ENCODE measurements at places on chromosomes 4 and X. TPM values are rescaled to one million over a fixed set of nuclear protein-coding genes. Genes with fewer than 3 reads are reported as not detected.

The MAGEB5 gene
- not detected for total RNA-seq

DNA sequence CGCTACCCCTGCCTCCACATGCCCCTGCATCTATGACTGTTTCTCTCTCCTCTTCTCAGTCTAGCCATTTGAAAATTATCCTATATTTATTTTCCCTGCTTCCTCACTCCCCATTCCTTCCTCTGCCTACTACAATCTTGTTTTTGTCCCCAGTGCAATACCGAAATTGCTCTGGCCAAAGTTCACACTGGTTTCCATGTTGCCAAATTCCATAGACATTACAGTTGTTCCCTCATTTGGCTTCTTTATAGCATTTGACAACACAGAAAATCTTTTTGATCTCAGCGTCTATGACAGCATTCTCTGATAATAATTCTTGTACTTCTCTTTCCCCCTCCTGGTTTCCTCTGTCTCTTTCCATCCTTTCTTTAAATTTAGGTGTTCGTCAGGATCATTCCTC, 99.4 kb downstream of the GPR82 start:
- no peak for DNase-seq

DNA sequence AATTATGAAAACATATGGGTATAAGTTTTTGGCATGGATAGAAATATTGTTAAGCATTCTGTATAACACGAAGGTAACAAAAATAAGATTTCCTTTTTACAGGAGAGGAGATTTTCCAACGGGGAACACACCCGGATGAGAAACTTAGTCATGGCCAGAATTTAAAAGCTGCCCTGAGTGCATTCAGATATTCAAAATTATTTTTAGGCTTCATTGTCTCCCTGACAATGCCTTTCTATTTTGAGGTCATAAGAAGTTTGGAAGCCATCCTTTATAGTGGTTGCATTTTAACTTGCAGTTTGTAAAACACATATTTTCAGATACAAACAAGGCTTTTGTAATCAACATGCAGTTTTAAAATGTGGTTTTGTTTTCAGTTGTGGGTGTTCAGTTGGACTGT, 357.5 kb upstream of the FAM47C start:
- DNase-seq: no peak

DNA sequence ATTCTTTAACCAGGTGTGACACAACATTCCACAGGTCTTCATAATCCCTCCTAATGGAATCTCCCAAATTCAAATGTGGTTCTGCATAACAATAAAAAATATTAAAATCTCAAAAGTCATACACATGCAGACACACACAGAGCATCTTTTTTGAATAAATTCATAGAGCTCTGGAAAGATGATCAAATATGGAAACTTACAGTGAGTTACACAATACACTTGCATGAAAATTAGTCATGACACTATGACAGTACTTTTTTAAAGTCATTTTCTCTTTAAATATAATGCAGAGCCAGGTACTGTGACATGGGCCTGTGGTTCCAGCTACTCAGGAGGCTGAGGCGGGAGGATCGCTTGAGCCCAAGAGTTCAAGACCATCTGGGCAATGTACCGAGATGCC, 38.9 kb downstream of the DDX60L start:
- no peak for DNase-seq

DNA sequence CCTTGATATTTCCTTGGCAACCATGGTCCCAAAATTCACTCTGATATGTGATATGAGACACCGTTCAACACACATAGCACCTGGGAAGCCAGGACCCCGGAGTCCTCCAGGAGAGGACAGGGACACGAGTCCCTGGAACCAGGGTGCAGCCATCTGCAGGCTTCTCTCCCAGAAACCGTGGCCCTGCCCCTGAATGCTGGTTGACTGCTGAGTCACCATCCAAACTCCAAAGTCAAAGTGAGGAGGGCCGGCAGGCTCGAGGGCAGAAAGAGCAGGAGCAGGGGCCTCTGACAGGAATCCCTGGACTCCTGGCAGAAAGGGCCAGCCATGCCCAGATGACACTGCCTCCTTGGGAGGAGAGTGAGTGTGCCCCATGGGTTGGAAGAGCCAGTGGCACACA, 6.9 kb upstream of the PNMA6A start:
- DNase-seq: no peak

DNA sequence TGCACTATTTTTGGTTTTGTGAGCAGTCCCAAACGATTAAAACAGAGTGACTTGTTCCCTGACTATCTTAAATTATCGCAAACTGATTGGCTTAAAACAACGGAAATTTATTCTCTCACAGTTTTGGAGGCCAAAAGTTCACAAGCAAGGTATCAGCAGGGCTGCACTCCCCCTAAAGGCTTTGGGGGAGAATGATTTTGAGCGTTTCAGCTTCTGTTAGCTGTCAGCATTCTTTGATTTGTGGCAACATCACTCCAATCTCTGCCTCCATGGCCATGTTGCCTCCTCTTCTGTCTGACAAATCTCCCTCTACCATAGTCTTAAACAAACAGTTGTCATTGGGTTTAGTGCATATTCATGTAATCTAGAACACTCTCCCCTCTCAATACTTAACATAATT, 459.6 kb upstream of the ATOH1 start:
- DNase-seq: no peak

The TLR3 gene
- total RNA-seq: 6.2 TPM

The ETDA gene
- not detected for total RNA-seq

DNA sequence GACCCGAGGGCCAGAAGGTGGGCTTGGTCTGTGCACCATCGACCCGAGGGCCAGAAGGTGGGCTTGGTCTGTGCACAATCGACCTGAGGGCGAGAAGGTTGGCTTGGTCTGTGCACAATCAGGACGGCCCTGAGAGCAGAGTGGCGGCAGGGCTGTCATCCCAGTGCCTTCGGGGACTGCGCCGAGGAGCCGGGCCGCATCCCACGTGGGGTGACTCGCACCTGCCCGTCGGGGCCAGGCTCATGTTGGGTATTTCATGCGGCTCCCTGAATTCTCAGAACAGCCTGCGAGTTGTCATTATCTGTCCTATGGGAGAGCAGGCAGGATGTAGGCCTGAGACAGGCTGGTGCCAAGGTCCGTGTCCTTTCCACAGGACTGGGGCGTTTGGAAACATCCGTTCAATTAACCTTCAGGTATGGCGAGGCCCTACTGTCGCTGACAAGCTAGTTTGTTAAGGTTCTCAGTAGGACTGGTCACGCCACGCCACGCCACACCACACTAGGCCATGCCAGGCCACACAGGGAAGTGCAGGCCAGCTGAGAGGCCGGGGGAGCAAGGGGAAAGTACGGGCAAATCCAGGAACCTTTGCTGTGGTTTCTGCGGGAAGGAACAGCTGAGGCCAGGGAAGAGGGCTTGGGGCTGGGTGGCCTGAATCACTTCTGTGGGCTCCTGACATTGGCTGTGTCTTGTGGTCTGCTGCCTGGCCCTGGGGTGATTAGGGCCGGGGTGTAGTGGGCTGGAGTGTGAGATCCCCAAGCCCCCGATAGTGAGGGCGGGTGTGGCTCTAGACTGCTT, 182.9 kb downstream of the AFAP1 start:
- DNase-seq: no peak

DNA sequence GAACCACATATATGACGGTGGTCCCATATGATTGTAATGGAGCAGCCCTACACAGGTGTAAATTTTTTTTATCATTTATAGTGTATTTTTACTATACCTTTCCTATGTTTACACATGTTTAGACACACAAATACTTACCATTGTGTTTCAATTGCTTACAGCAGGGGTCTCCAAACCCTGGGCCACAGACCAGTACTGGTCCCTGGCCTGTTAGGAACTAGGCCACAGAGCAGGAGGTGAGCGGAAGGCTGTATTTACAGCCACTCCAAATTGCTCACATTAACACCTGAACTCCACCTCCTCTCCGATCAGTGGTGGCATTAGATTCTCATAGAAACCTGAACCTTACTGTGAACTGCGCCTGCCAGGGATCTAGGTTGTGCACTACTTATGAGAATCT, 201.8 kb upstream of the NDST4 start:
- DNase-seq: no peak

The AFF1 gene
- 107 TPM for total RNA-seq

DNA sequence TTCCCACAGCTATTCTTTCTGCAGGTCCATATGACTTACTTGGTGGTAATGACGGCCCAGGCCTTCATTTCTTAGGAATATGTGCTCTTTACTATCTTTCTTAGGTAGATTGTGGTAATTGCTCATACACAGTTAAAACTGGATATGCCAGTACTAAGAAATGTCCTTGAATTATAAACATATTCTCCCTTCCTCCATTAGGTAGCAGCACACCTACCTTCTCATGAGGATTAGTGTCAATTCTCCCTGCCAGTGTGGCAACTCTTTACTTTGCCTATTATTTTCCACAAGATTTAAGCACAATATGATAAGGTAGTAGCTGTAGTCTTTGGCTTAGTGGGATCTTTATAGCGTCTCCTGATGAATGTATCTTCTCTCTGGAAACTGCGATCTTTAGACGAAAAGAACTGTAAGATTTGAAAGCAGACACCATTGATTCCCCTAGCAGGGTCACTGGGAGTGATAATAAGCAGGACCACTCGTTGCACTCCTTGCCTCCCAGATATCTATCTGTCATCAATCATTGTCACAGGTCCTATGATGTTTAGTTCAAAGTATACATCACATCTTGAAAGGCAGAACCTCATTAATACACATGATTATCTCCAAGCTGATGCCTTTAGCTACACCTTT, 1240.7 kb downstream of the C4orf33 start:
- DNase-seq: no peak

DNA sequence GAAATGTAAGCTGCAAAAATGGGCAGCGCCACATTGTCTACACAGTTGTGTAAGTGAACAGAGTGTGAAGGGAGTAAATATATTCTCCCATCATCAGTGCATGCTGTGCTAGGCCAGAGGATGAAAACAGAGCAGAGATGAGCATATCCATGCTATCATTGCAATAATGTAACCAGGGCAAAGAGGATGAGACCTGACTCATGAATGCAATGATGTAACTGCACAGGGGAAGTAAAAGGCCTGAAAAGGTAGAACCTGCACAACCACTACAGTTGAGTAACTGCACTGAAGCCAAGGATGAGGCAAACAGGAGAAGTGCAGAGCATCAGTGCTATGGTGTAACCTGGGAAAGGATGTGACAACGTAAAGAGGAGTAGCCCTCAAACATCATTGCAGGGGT, 220.4 kb upstream of the FAM47C start:
- DNase-seq: no peak

DNA sequence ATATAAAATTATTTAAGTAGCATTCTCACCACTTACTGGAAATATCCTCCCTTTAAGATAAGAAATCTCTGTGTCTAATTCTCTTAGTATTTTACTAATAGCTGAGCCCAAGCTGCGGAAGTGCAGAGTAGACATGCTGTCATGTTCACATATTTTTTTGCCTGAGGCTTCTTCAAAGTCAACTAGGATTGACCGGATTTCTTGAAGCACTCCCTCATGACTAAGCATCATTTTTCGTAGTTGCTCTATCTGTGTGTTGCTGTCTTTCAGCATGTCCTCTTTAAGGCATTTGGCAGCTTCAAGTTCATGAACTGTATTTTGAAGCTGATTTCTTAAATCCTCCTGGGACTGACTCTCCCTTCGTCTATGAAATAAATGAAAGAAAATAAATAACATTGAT, 36.9 kb downstream of the CCDC158 start:
- no peak for DNase-seq

DNA sequence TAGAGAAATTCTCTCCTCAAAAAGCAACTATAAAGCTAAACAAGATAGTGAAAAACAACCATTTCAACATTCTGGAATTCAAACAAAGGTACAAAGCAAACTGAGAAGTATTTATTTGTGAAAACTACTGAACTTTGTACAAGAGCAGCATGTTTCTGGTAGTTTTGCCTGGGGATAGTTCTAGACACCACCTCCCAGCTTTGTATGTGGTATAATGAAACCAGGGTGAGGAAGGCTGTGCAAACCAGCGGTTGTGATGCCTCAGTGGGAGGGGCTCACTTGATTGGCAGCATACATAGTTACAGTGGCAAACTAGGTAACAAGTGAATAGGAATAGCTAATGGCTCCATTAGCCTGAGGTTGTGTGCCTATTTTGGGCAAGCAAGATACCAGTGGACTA, 18.6 kb upstream of the FRMD7 start:
- no peak for DNase-seq

- no peak for DNase-seq
These were observed 1017.1 kb upstream of the HS3ST1 start for GRCh38 chr4:12445711-12446235.

The STOX2 gene
- 10.9 TPM for total RNA-seq

GRCh38 chr4:8381814-8382581, 58.5 kb downstream of the ACOX3 start:
- peak; percentile 47 for DNase-seq

GRCh38 chr4:75513526-75514130, 575 bp downstream of the RCHY1 start:
- DNase-seq: no peak

DNA sequence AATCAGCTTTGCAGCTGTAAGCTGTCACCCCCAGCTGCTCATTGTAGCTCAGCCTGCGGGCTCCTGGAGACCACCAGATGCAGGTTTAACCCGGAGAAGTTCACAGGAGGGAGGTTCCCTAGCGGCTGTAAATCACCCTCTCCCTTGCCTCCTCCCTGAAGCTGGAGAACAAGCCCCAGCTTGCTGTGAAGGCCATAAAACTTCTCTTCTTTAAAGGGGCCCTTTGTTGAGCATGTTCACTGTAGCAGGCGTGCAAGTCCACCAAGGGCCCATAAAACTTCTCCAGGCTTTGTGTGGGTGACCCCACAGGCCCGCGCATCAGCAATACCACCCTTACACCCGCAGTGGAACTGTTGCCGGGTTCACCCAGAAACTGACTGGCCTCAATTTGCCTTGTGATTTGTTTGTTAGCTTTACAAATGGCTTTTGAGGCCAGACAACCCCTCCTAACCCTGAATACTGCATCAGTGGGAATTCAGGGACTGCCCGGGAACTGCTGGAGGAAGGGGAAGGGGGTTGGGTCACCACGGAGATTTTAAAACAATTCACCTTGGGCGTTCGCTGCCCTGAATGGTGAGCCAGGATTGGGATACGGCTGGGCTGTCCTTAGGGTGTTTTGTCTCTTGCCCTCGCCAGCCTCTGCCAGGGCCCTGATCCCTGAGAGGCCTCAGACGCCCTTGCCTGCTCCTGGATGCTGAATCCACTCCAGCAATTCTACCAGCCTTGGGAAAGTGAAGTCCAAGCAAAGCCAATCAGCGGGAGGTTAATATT, 49.5 kb upstream of the ATP6AP2 start:
- DNase-seq: no peak

GRCh38 chrX:68935362-68935761, 106.5 kb downstream of the EFNB1 start:
- DNase-seq: no peak

DNA sequence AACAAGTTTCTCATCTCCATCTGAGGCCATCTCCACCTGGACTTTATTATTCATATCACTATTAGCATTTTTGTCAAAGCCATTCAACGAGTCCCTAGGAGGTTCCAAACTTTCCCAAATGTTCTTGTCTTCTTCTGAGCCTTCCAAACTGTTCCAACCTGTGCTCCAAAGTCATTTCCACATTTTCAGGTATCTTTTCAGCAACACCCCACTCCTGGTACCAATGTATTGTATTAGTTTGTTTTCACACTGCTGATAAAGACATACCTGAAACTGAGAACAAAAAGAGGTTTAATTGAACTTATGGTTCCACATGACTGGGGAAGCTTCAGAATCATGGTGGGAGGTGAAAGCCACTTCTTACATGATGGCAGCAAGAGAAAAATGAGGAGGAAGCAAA, 385.4 kb upstream of the GATB start:
- no peak for DNase-seq

- no peak for DNase-seq
These were observed 6.9 kb upstream of the RAP2C start for GRCh38 chrX:132226169-132226568.

The MTMR1 gene
- total RNA-seq: 24.2 TPM

Measured in aorta (tissue), 5 donors.